ENCODE measurements at places on chromosomes 16 and 17. TPM values are rescaled to one million over a fixed set of nuclear protein-coding genes. Genes with fewer than 3 reads are reported as not detected.

Gene UNKL
- total RNA-seq = 8.2 TPM

Gene GNGT2
- 0.14 TPM for total RNA-seq

Gene AIPL1
- not detected for total RNA-seq

Gene HS3ST3B1
- total RNA-seq = 5.0 TPM

Gene LPO
- total RNA-seq = 0.22 TPM

Gene SALL1
- 0.22 TPM for total RNA-seq

Gene CFAP97D1
- not detected for total RNA-seq

Gene CHST4
- total RNA-seq = not detected

Gene NUP88
- total RNA-seq = 104 TPM

Gene RNF157
- total RNA-seq = 0.44 TPM

Gene TAC4
- not detected for total RNA-seq

Gene NPIPB9
- 1.8 TPM for total RNA-seq

Gene ORC6
- 2.0 TPM for total RNA-seq

Gene PRR29
- 0.14 TPM for total RNA-seq

Gene GPR139
- total RNA-seq = not detected

Gene ABR
- total RNA-seq = 90.8 TPM

Gene SPATA32
- total RNA-seq = not detected

Gene BAIAP3
- 0.66 TPM for total RNA-seq

Gene KCNH4
- not detected for total RNA-seq

Gene USP43
- 0.43 TPM for total RNA-seq

Gene LITAFD
- not detected for total RNA-seq

Gene PMP22
- total RNA-seq = 17.8 TPM

Gene OTOA
- not detected for total RNA-seq

Gene QRICH2
- 3.4 TPM for total RNA-seq

Gene TP53TG3
- total RNA-seq = not detected

Gene ZG16
- not detected for total RNA-seq
